Thyroid gland (tissue), 4 donors: ENCODE measurements at places on chromosomes 7 and 10. TPM values are rescaled to one million over a fixed set of nuclear protein-coding genes. Genes with fewer than 3 reads are reported as not detected.

Gene FIS1
- total RNA-seq: 361 TPM

Gene TMEM236
- total RNA-seq: 0.21 TPM

Gene ENTPD1
- total RNA-seq: 11.3 TPM

Gene GIMAP7
- total RNA-seq: 12.9 TPM

Gene NOS3
- 6.7 TPM for total RNA-seq

Gene MMP21
- total RNA-seq: not detected

Gene STEAP4
- 162 TPM for total RNA-seq

Gene SFRP4
- 21.8 TPM for total RNA-seq

Gene MRLN
- total RNA-seq: not detected

Gene RADIL
- total RNA-seq: 4.9 TPM

Gene ENO4
- total RNA-seq: 0.44 TPM

Gene SPDYE16
- total RNA-seq: 0.29 TPM

Gene LOXL4
- 11.9 TPM for total RNA-seq

Gene TDRD1
- total RNA-seq: not detected

Gene GIMAP5
- 25.3 TPM for total RNA-seq

Gene TCAF2
- 1.7 TPM for total RNA-seq

Gene TUBB8
- 2.0 TPM for total RNA-seq

Gene NACAD
- total RNA-seq: 0.54 TPM

Gene TRPV5
- not detected for total RNA-seq
